ENCODE measurements at places on chromosomes 6 and 20.

- no peak for DNase-seq
Measured at GRCh38 chr6:136284909-136285308, 4.7 kb downstream of the BCLAF1 start.

DNA sequence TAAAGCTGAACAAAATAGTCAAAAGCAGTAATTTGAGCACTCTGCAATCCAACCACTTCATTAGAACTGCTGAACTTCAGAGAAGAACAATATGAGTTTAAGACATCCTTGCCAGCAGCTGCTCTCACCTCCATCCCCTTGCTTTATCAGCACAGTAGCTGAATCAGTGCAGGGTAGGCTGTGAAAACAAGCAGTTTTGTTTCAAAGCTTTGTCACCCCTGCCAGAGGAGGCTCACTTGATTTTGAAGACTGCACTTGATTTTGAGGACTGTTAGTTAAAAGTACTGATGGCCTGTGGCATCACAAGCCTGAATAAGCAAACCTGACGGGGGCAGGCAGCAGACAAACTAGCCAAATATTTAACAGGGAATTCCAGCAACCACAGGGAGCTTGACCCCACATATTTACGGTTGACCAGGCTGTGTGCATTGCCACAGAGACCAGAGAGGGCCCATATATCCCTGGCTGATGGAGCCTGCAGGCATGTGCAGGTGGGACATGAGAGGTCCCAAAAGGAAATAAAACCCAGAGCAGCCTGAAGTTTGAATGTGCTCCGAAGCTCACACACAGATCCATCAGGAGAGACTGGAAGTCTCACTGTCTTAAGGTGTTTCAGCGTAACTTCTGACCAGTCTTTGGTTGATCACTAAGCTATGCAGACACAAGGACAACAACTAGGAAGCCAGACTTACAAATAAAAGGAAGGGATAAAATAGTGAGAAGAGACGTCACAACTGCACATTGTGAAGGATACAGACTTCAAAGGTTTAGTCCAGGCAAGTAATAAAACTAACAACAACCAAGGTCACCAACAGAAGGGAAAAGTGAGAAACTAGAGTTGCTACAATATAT is 97.4 kb downstream of the PDSS2 start:
- no peak for DNase-seq

DNA sequence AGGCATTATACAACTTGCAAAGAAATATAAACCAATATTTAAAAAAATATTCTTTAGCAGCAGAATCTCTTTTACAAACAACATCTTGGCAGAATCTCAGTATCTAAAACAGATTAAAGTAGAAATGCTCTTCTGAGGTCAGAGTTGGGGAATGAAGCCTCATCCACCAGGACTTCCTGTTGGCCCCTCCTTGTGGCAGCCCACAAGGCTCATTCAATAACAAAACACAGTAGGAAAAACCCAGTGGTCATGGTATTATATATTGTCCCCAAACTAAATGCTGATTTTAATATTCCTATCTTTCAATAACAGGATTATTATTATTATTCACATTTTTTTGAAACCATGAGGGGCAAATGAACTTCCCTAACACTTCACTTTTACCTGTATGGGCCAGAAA is 368.6 kb downstream of the BTBD9 start:
- DNase-seq, result no peak

- no peak for DNase-seq
Measured at GRCh38 chr6:96237638-96238347, 222.0 kb downstream of the FUT9 start.

GRCh38 chr6:139114746-139115145 is 20.1 kb upstream of the HECA start:
- DNase-seq, result no peak

GRCh38 chr6:87588756-87589407 is 905 bp downstream of the RARS2 start:
- no peak for DNase-seq

DNA sequence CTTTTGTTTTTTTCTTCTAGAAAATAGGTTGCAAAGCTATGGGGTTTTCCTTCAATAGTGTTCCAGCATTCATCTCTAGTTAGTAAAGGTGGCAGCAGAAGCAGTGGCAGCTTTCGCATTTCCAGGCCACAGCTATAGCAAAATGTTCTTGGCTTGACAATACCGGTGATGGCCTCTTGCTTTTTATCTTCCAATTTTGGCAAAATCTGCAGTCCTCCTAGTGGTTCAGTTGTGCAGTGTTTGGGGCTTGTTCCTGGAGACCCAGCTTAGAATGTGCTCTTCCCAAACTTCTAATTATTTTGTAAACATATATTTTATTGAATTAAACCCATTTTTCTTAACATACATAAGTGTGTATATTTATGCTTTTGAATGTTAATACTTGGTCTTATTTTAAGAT is 370.6 kb upstream of the MAN1A1 start:
- DNase-seq, result no peak

DNA sequence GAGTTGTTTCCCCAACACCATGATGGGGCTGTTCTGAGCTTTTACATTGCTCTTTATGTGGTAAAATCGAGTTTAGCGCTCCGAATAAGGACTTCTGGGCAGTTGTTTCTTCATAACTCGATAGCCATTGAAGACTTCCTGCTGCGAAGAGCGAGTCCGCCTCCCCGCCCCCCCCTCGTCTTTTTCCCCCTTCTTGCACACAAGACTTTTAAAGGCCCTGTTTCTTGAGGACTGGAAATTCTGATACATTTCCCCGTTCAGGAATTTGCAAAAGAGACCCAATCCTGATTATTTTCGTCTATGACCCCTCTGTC is 1.5 kb upstream of the CITED2 start:
- no peak for DNase-seq

- no peak for DNase-seq
Measured at GRCh38 chr6:136469154-136469553, 81.1 kb downstream of the MAP7 start.

DNA sequence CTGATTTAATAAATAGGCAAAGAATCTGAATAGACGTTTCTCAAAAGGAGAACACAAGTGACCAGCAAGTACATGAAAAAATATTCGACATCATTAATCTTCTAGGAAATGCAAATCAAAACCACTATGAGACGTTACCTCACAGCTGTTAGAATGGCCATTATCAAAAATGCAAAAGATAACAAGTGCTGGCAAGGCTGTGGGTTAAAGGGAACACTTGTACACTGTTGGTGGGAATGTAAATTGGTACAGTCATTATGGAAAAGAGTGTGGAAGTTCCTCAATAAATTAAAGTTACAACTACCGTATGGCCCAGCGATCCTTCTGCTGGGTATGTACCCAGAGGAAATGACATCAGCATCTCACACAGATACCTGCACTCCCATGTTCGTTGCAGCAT is 253.9 kb upstream of the BMP2 start:
- DNase-seq, result no peak

- DNase-seq, result no peak
Measured at GRCh38 chr6:53440336-53440945, 91.7 kb upstream of the ELOVL5 start.

DNA sequence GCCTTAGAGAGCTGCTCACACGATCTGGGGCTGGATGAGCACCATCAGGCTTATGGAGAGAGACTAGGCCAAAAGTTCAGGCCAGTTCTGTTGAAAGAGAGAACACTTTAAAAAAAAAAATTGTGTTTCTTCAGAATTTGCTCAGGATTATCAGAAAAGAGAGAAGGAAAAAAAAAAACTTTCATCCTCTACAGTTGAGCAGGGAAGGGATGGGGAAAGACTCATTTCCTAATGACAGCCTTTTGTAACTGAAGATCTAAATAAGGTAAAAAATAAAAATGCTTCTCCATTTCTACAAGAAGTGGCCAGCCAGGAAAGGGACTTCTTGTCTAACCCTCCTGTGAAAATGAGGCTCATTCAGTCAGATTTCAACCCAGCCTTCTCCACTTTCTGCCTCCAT is 134.8 kb downstream of the LY86 start:
- no peak for DNase-seq

DNA sequence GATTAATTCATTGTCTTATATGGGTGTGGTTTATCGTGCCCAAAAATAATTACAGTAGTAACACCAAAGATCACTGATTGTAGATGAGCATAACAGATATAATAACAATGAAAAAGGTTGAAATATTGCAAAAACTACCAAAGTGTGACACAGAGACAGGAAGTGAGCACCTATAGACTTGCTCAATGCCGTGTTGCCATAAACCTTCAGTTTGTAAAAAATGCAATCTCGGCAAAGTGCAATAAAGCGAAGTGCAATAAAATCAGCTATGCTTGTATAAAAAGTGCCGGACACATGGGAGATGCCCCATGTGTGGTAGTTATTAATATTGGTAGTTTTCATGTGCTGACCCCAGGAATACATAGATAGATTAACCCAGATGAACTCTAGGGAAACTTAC is 192.6 kb downstream of the NRN1 start:
- no peak for DNase-seq

DNA sequence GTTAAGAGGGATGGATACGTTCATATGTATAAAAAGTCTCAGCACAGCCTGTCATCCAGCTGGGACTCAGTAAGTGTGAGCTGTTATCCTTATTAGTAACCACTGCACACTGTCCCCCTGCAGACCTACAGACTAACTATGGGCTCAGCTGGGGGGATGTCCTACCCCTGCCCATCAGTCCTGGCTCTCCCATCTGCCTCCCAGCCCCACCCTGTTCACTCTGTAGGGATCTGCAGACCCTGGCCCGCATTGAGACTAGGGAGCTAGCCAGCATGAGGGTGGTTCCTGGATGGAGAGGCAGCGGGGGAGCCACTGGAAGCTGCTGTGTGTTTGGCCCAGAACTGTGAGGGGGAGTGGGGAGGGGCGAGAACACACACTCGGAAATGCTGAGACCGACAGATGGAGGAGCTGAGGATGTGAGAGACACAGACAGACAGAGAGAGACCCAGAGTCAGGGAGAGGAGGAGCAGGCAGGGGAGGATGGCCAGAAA is 17.1 kb downstream of the XKR7 start:
- no peak for DNase-seq

- DNase-seq, result no peak
Measured at GRCh38 chr20:50126662-50127061, 13.7 kb upstream of the UBE2V1 start.

GRCh38 chr6:36679043-36679833 is 724 bp downstream of the CDKN1A start:
- no peak for DNase-seq

- DNase-seq, result no peak
Measured at GRCh38 chr6:158787395-158787794, 31.8 kb downstream of the EZR start.

DNA sequence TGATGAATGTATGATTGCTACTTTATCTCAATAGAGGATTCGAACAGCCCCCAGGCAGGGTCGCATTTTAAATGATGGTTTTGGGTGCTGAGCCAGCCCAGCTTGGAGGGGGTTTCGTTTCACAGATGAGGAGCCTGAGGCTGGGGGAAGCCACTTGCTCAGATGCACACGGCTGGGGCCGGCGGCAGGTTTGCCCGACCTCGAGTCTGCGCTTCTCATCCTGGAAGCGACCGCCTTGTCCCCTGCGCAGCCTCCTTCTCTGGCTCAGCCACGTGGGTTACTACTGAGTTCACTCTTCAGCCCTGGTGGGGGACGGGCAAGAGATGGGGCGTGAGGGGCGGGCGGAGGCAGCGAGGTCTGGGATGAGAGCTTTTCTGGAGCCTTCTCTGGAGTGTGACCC is 25.3 kb downstream of the NTSR1 start:
- no peak for DNase-seq
